Left colon (tissue), 2 donors: ENCODE measurements at places on chromosomes 1 and 21.

DNA sequence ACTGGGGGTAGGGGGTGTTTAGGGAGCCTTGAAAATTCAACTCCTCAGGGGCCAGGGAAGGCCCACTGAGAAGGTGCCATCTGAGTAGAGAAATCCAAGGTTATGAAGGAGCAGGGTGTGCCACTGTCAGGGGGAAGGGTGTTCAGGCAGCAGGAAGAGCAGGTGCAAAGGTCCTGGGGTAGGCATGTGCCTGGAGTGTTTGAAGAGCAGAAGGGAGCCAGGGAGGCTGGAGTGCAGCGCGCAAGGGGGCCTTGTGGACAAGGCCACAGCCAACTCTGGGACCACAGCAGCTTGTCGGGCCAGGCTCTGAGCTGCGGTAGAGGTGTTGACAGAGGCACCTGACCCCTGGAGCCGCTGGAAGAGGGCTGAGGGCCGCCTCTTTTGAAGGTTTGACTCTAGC is 19.3 kb downstream of the ACTL8 start:
- DNase-seq, result no peak

GRCh38 chr1:1085171-1085841 is 11.2 kb upstream of the RNF223 start:
- DNase-seq, result peak; percentile 22

DNA sequence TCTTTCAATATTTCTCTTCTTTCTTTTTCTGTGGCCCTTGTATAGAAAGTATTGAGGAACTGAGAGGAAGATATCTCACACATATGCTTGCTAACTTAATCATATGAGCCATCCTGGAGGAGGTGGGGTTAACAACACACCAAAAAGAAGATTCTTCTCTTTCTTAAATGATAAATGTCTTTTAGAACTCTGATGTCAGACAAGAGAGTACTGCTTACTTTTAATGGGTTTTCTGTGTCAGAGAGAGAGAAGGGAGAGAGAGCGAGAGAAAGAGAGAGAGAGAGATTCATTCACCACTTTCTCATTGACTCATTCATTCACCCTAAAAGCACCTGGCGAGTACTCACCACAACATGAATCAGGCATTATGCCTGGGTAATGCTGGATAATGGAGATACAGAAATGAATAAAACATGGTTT is 250.3 kb upstream of the SGIP1 start:
- no peak for DNase-seq

- DNase-seq, result no peak
Measured at GRCh38 chr21:27812279-27812678, 845.4 kb upstream of the ADAMTS5 start.

DNA sequence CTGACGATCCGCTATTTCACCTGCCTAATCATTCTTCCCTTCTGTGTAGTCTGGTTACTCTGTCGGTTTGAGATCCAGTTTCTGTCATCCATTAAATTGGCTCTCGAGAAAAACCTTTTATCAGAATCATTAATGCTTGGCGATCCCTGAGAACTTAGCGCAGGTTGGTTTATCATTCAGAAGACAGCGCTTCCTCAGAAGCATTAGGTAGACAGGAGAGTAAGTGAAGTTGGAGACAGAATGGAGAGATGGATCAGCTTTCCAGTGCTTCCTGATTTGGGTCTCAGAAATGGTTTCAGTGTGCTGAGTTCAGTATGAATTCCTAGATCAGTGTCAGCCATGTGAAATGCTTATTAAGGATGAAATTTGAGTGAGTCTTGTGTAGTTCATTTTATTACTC is 1.3 kb downstream of the USP1 start:
- no peak for DNase-seq

- DNase-seq, result no peak
Measured at GRCh38 chr1:23101101-23101827, 67.4 kb downstream of the LUZP1 start.
